ENCODE measurements at places on chromosomes 2 and 18.
A peak's percentile ranks its signal among the peaks of the same experiment; 100 is the strongest.

- DNase-seq, result no peak
Observed at GRCh38 chr2:69481421-69481820, 44.2 kb upstream of the NFU1 start.

DNA sequence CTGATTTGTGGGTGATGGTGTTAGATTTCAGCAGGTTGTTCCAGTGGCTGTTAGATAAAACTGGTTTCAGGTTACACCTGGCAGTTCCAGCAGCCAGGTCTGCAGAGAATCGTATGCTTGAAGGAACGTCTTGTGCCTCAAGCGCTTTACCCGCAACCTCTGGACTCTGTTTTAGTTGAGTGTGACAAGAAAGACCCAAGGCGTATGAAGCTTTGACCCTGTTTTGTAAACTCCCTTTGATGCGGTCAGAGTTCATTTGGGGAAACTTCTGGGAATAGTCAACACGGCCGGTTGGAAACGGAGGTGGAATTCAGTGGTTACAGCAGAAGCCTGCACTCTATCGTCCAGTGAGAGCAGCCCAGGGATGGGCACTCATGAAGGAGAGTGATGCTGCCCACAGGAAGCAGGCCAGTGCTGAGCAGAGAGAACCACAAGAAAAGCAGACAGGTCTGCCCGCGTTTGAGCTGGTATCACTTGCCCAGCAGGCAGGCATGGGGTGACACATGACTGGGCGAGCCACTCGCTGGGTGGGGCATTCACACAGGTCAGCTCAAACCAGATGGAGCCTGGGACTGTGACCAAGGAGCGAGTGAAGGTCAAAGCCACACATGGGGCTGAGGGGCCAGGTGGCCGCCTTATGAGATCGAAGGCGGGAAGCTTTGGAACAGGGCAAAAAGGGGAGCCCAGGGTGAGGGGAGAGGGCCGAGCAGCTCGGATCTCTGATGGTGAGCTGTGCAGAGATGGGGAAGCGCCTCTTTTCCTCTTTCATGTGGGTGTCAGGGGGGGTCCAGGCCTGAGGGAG lies 99.6 kb upstream of the MBOAT2 start:
- DNase-seq, result no peak

- no peak for DNase-seq
Observed at GRCh38 chr2:109184368-109184767, 55.4 kb downstream of the SH3RF3 start.

DNA sequence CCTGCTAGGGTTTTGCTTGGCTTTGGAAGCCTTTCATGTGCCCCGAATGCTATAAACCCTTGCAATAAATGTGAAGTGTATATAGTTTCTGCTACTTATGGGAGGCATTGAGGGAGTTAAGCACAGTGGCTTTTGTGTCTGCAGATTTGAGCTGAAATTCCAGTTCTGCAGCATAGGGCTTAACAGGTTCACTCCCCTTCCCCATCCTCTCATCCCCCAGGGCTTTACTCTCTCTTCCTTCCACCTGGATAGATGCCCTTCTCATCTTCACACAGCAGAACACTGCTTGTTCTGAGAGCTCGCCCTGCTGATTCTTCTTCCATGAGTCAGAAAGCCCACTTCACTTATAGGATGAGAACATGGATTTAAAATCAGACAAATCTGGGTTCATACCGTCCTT lies 37.2 kb downstream of the SOX11 start:
- DNase-seq, result no peak

- peak; percentile 18 for DNase-seq
Observed at GRCh38 chr2:151826737-151827157, 1.5 kb downstream of the ARL5A start.

DNA sequence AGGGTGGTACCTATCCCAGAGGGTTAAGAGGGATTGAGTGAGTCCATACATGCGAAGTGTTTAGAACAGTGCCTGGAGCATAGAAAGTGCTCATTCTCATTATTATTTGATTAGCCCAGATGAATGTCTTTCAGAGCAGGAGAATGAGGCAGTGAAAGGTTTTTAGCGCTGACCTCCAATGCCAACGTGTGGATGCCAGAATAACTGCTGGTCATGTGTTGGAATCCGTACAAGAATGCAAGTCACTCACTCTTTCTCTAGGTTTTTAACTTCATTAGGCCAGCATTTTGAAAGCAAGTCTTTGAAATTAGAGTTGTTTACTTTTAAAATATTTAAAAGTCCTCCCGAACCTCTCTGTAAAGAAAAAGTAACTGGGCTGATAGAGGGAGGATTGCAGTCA lies 374.2 kb downstream of the EN1 start:
- DNase-seq, result no peak

- DNase-seq, result no peak
Observed at GRCh38 chr18:13558790-13559189, 167.6 kb downstream of the FAM210A start.

- no peak for DNase-seq
Observed at GRCh38 chr18:5982332-5982731, 87.0 kb upstream of the TMEM200C start.

GRCh38 chr2:61727746-61728145 lies 126.1 kb downstream of the FAM161A start:
- no peak for DNase-seq

GRCh38 chr18:71443706-71444480 lies 1100.2 kb downstream of the CBLN2 start:
- DNase-seq, result no peak

- no peak for DNase-seq
Observed at GRCh38 chr2:860259-860855, 90.3 kb upstream of the SNTG2 start.

DNA sequence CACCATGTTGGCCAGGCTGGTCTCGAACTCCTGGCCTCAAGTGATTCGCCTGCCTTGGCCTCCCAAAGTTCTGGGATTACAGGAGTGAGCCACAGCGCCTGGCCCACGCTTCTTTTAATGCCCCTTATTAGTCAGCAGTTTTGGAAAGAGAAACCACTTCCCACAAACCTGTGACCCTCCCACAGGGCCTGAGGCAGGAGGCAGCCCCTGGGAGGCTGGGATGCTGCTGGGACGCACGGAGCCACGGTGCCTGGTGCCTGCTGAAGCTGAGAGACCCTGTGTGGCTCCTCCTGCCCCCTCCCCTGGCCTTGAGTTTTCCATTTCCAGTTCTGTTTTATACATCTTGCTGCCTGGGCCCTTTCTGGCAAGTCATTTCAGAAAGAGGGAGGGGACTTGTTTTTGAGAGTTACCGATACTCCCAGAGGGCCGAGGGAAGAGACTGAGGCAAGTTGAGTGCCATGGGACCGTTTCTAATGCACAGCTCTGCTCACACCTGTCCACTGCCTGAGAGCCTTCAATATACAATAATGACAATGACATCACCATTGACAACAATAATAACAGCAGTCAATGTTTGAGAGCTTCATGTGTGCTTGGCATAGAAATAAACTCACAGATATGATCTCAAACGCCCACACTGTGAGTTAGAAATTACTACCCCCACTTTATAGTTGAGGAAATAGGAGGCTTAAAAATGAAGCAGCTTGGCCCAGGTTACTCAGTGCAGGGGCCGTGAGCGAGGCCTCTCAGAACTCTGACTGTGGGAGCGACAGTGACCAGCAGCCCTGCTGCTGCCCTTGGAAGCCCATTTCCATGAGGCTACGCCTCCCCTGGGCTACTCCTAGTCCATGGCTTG lies 78.1 kb upstream of the YWHAQ start:
- peak; percentile 81 for DNase-seq

GRCh38 chr2:7375901-7376300 lies 458.7 kb downstream of the RNF144A start:
- no peak for DNase-seq

GRCh38 chr18:23317975-23318675 lies 135.0 kb upstream of the RIOK3 start:
- no peak for DNase-seq

DNA sequence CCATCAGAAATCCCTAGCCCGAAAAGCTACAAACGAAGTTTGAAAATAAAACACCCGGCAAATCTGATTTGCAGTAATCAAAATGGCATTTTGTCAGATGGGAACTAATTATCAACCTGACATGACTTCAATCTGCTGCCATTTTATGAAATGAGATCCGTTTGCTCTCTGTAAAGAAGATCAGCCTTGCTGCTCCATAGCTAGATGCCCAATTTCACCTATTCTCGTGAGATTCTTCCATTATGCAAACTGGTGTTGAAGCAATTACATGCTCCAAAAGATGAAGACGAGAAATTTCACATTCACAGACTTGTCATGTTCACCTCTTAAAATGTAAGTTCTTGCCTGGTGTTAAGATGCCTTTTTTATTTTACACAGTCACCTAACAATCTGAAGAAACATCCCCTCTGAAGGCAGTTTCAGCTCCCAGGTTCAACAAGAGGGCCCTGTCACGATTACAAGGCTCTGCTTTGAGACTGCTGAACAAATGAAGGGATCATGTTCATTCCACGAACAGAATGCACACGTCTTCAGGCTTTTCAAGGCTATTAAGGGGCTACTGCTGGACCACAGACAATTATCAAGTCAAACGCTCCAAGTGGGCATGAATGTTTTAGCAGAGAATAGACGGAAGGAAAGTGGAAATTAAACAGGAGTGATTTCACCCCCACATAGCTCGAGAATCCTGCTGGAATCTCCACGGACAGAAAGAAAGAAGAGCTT lies 172.6 kb upstream of the PID1 start:
- DNase-seq, result no peak

- no peak for DNase-seq
Observed at GRCh38 chr2:114156366-114157056, 266.6 kb downstream of the ACTR3 start.

GRCh38 chr2:168118733-168119514 lies 128.5 kb downstream of the STK39 start:
- DNase-seq, result peak; percentile 77

DNA sequence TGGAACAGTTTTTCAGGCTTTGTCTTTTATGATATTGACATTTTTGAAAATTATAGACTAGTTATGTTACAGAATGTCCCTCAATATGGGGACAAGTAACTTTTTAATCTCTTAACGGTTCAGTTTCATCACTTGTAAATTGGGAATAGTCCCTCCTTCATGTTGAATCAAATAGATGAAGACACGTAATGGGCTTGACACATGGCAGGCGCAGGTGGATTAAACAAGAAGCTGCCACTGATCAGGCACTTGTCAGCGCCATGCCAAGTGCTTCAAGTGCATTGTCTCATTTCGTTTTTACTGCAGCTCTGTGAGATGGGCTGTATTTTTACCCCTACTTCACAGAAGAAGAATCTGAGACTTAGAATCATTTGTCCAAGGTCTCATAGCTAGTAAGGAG lies 9.5 kb upstream of the SMAD4 start:
- no peak for DNase-seq

GRCh38 chr2:23507267-23508065 lies 122.5 kb downstream of the KLHL29 start:
- no peak for DNase-seq

DNA sequence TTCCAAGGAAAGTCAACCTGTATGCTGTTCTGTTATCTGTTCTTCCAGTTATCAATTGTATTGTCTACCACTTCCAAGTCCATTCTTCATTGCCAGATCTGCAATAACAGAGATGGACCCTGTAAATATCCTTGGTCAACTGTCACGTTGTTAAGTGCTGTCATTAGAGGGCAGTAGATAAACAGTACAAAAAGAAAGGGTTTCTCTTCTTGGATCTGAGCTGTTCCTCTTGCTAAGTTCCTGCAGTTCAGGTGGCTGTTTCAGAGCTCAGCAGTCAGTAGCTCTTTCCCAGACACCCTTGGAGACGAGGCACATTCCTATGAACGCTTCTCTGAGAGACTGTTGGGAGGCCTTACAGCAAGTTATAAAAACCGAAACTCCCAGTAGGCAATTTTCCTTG lies 957.1 kb upstream of the CHAC2 start:
- DNase-seq, result peak; percentile 6

Measured in activated CD4-positive, alpha-beta T cell treated with anti-CD3 and anti-CD28 coated beads, Interleukin-2, Interleukin-4, amounts not matched to agents 100 ng/mL and 50 ng/mL, durations not matched to agents 16 hours and 8 hours (primary cell).